ENCODE measurements at places on chromosomes 2 and 18.
A peak's percentile ranks its signal among the peaks of the same experiment; 100 is the strongest.

DNA sequence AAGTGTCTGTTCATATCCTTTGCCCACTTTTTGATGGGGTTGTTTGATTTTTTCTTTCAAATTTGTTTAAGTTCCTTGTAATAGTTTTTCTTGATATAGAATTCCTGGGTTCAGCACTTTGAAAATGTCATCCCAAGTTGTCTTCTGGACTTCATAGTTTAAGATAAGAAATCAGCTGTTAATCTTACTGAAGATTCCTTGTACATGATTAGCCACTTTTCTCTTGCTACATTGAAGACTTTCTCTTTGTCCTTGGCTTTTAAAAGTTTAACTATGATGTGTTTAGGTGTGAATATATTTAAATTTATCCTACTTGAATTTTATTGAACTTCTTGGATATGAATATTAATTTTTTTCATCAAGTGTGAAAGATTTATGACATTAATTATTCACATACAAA is 387.2 kb upstream of the CWC22 start:
- DNase-seq = peak; percentile 10

GRCh38 chr2:71715951-71716696 is 262.8 kb downstream of the DYSF start:
- no peak for DNase-seq

GRCh38 chr2:228709788-228710371 is 528.4 kb upstream of the SPHKAP start:
- DNase-seq = no peak

GRCh38 chr2:117958186-117958585 is 55.7 kb downstream of the CCDC93 start:
- DNase-seq = peak; percentile 87

DNA sequence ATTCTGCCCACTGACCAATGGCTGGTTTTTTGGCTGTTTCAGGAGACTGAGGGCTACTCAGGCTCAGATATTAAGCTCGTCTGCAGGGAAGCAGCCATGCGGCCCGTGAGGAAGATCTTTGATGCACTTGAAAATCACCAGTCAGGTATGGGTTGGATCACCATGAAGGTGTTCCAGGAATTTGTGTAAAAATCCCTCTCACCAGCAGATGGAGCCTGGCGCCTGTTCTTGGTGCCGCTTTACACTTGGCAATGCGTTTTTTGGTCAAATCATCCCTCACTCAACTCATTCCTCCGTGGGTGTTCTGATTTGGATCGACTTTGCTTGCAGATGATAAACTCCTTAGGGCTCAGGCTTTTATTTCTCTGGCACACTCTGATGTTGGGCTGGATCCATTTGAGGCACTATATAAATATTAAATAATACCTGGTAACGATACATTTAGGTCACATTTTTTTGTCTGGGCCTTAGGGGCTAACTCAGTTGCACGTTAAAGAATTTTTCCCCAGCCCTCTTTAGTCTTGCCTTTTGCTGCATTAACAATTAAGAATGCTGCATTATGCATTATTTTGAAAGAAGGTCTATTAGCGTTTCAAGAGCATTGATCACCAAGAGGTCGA is 50.0 kb downstream of the HDHD2 start:
- peak; percentile 45 for DNase-seq

DNA sequence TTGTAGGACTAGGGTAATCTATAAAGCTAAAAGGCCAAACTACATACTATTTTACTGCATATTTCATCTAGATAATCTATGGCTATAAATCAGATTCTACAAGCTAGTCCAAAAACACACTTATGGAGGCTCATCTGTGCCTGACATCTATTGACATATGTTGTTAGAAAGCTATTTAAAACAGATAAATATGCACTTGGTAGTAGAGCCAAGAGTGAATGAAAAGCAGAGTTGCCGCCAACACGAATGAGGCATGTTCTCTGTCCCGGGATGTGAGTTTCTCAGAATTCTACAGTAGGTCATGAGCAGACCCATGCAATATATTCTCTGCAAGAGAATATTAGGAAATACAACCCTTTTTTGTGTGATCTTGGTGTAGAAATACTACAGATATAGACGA is 66.7 kb upstream of the LPIN2 start:
- DNase-seq = no peak

DNA sequence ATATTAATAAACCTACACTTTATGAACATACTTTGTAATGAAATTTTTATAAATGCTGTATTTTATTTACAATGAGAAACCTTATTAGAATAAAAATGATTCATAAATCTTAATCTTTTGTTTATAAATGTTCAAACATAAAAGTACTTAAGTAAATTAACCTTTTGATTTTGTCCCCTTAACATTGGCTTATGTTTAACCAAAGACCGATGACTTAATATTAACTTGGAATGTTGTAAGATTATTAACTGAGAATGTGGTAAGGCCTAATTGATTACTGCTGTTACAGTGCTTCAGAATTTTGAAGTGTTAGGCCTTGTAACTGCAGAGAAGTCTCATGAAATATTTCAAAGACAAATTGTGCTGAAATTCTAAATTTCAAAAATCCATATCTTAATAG is 5.7 kb downstream of the CPS1 start:
- DNase-seq = no peak
